Glutamatergic neuron (in vitro differentiated cells): ENCODE measurements at places on chromosomes 2 and 18.

DNA sequence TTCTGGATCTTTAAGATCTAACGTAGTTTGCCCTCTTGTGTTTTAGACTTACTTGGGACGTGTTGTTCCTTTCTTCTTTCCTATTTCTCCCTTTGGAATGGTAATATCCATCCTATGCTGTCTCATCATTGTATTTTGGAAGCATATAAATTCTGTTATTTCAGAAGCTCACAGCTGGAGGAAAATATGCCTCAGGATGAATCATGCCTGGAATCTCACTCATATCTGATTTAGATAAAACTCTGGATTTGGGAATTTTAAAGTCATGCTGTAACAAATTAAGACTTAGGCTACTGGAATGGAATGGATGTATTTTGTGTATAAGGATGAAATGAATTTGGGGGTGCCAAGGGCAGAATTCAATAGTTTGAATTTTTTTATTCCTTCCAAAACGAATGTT is 245.2 kb upstream of the GULP1 start:
- no peak for DNase-seq

- no peak for DNase-seq
These were observed 160.7 kb upstream of the SALL3 start for GRCh38 chr18:78818961-78819360.

DNA sequence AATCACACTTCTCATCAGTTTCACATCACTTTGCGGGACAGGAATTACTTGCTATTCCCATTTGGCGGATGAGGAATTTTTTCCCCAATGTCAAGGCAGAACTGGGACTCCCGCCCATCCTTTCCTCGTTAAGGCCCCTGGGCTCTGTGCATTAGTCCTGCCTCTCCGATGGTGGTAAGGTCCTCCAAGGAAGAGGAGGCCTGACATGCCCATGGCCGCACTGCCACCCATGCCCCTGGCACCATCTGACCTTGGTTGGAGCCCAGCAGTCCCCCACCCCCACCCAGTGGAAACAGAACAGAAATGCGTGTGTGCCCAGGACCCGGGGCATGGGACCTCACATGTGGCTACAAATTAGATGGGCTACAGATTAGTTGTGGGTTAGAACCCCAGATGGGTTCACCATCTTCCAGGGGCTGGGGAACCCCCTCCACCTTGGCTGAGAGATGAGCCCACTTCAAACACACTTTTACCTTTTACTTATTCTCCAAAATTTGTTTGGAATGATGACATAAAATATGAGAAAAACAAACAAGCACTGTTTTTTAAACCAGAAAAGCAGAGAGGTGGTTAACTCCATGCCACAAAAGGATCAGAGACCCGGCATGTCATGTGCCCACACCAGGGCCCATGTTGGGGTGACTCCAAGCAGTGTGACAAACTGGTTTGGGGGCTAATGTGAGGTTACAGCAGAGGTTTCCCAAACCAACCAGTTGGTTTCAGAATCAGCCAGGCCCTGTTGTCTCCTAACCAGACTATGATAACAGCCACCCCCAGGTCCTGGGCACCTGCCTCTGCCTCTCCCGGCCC is 11.0 kb upstream of the DUSP2 start:
- no peak for DNase-seq

DNA sequence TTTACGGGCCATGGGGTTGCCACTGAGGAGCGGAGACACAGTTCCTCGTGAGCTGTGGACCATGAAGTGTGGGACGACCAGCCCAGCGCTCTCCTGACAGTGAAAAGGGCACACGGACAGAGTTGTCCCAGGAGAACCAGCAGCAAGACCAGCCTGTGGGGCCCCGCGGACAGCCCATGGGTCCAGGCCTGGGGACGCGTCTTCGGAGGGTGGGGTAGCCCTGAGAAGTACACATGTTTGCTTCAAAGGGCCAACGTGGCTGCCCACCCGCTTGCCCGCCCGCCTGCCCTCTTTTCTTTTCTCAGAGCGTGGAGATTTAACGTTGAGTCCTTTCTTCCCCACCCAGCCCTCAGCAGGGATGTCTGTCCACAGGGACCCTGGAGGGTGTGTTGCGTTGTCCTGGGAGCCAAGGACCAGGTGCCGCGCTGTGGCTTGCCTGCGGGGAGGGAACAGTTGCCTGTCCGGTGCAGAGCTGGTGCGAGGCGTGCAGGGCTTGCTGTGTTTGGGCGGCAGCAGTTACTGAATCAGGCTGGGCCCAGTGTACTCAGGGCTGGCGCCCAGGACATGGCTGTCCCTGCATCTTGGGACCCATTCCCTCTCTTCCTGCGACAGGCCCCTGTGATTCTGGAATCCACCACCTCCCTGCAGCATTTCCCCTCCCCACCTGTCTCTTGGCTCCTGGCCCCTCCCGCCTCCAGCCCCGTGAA is 120.1 kb upstream of the HDAC4 start:
- DNase-seq = no peak

DNA sequence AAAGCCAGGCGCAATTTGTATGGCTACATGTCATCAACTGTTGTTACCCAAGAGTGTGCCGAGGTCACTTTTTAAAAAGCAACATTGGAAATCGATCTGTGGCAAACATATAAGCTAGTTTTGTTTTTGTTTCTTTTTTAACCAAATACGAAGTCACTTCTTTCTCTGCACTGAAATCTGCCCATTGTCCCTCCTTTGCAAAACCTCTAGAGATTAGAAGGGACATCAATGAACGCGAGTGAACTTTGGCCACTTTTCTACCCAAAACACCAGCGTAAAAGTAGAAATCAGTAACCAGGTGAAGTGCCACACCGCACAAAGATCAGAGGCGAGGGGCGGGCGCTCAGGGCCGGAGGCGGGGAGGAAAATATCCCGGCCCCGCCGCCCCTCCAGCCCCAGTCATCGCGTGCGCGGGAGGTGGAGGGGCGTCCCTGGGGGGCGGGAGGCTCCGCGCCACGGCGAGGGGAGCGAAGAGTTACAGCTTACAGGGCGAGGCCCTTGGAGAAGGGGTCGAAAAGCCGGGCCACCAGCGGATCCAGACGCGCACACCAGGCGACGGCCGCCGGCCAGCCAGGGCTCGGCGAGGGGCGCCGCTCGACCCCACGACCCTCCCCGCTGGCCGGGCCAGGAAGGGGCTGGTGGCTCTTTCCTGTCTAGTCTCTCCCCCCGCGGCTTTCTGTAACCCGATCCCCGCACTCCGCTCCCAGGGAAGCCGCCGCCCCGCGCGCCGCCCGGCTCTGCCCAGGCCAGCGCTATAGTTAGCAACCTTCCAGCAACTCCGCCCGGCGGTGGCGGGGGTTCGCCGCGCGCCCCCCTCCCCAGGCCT is 993 bp downstream of the RBMS1 start:
- peak; percentile 85 for DNase-seq

DNA sequence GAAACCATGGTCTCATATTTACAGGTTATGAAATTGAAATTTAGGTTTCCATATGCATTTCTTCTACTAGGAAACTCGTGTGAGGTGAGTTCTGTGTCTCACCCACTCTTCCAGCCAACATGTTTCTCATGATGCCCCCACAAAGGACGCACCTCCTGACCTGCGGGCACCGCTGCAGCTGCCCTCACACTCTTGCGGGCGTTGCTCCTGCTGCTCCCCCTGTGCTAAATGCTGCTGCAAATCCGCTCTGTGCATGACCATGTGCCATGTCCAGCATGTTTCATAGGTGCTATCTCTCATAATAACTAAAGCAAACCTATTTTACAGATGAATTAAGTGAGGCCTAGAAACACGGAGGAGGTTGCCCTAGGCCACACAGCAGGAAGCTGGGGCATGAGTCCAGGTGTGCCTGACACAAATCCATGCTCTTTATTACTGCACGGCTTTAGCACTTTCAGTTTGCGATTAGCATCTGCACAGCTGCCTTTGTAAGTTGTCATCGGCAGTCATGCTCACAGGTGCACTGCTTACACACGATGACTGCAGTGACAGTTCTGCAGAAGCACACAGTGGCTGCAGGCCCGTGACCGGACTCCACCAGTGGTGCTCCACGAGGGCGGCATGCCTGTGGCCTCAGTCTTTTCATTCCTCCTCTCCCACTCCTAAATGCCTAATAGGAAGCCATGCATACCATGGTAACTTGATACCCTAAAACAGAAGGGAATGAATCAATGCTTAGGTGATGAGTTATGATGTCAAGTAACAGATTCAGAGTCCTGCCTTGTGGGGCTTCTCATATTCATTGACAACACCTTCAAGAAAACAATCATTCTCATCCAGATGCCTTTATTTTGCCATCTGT is 14.9 kb upstream of the GALR1 start:
- DNase-seq = no peak

DNA sequence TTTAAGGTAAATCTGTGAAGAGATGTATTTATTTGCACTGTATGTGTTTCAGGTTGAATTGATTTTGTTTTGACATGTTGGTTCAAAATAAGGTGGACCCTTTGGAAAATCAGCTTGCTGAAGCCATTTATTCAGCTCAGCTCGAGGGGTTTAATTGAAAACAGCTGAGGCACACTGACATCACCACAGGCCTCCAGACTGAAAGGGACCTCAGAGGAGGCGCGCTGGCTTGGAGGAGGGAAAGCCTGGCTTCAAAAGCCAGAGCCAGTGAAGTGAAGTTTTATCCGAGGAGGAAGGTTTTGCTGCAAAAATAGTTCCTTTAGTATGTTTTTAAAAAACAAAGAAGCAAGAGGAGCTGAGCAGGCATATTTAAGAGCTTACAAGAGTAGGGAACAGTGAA is 26.9 kb upstream of the DNMT3A start:
- DNase-seq = no peak
